BE2C (cell line): ENCODE measurements at places on chromosomes 7 and 10.

DNA sequence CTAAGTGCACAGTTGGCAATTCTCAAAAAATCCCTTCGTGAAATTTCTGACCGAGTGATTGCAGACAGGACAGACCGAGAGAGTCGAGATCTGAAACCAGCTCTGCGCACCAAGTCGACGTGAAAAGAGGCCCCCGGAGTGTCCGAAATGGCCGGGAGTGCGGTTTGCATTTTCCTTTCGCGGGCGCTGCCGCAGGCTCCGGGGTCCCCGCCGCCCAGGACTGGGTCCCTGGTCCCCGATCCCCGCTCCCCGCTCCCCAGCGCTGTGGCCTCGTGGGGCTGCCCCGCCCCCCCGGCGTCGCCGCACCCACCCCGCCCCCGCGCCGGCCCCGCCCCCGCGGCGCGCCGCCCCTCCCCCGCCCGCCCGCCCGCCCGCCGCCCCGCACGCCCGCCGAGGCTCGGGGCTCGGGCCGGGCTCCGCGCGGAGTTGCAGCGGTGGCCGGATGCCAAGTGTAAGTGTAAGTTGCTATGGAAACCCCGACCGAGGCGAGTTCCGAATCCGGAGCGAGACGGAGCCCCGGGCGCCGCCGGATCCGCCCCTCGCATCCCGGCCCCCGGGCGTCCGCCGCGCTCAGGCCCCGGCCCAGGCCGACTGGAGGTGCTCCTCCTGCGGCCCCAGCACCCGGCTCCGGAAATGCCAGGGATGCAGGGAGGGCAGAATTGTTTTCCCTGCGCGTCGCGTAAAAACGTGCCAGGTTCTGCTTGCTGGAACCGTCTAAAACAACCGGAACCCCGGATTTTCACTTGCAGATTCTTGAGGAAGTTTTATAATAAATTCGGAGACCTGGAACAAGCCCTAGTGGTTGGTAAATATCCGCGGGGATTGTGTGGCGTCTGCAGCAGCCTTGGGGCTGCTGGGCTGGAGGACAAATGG is 4.6 kb downstream of the BMI1 start:
- DNase-seq, result peak; percentile 74

DNA sequence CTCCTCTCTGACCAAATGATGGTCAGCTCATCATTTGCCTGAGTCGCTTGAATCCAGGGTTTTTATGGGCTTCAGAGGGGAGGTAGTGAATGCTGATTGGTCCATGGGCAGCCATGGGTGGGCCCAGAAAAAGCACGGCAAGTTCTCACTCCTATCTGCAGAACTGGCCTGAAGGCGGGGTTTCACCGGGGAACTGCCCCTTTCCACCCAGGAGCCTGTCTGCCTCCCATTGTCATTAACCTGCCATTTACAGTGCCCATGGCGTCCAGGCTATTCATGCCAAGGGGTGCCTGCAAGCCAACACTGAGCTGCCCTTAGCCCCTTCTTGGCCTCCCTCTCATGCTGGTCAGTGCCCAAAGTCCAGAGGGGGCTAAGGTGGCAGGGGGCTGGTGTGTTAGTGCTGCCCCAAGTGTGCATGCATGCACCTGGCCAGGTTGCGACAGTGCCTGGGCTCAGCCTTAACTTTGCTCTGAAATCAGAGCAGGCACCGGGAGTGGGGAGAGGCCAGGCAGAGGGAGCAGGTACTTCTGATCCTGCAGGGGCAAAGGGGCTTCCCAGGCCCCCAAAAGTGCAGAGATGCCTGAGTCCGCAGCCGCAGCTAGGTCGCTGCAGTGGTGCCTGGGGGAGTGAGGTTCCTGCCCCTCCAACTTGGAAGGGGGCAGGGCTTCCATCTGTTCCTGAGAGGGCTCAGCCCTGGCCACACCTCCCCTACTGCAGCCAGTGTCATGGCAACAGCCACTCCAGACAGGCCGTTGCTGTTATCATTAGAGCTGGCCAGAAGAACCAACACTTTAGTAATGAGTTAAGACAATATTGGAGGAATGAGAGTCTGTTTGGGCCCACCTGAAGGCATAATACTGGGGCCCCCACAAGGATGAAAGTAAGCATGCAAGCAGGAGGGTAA is 561.6 kb downstream of the GRM8 start:
- DNase-seq, result no peak

- DNase-seq, result peak; percentile 10
These were observed 34.6 kb downstream of the VTI1A start for GRCh38 chr10:112481602-112482001.

- no peak for DNase-seq
These were observed 374.3 kb downstream of the RPS24 start for GRCh38 chr10:78407966-78408365.

DNA sequence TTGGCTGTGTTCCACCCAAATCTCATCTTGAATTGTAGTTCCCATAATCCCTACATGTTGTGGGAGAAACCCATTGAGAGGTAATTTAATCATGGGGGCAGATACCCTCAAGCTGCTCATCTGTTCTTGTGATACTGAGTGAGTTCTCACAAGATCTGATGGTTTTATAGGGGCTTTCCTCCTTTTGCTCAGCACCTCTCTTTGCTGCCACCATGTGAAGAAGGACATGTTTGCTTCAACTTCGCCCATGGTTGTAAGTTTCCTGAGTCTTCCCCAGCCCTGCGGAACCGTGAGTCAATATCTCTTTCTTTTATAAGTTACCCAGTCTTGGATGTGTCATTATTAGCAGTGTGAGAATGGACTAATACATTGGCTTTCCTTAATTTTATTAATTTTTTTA is 527.8 kb downstream of the MDFIC start:
- DNase-seq, result no peak

DNA sequence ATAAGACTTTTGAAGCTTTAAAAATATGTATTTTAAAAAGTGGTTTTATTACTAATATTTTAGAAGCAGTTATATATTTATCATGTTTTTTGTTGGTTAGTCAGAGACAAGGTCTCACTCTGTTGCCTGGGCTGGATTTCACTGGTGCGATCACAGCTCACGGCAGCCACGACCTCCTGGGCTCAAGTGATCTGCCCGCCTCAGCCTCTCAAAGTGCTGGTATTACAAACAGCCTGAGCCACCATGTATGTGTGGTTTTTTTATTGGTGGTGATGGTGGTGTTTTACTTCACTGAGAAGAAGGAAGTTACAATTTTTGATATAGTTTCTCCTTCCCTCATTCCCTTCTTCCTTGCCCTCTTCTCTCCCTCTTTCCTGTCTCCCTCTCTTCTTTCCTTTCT is 13.4 kb downstream of the NHLRC2 start:
- DNase-seq, result no peak

DNA sequence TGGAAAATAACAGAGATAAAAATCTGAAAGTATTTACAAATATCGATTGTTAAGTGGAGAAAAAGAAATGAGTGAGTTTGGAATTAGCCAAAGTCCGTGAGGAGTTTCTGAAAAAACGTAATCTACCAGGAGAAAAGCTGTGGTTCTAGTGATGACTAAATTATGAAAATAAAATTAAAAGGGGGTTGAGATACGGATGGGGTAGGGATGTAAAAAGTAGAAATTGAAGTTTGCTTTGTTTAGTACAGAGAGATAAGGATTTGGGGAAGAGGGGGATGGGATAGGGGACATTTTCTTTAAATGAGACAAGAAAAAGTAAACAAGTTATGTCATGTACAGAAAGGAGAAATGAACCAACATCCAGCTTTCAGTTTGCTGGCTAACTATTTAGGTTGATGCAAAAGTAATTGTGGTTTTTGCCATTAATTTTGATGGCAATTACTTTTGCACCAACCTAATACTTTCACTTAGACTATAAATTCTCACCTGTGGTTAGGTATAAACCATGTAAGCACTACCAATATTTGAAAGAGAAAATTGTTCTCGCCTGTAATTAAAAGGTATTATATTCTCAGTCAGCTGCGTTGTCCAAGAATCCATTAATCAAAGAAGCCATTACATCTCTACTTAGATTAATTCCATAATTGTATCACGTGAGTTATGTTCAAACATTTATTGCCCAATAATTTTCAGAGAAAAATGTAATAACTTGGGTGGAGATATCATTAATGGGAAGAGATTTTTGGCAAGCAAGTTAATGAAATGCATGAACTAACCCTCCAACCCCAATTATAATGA is 143.0 kb upstream of the NRP1 start:
- DNase-seq, result no peak

- no peak for DNase-seq
These were observed 77.3 kb upstream of the RPA3 start for GRCh38 chr7:7795630-7796121.

- peak; percentile 55 for DNase-seq
These were observed 6.6 kb downstream of the TTYH3 start for GRCh38 chr7:2638224-2638991.

- DNase-seq, result no peak
These were observed 7.1 kb upstream of the TLX1 start for GRCh38 chr10:101123815-101124617.

DNA sequence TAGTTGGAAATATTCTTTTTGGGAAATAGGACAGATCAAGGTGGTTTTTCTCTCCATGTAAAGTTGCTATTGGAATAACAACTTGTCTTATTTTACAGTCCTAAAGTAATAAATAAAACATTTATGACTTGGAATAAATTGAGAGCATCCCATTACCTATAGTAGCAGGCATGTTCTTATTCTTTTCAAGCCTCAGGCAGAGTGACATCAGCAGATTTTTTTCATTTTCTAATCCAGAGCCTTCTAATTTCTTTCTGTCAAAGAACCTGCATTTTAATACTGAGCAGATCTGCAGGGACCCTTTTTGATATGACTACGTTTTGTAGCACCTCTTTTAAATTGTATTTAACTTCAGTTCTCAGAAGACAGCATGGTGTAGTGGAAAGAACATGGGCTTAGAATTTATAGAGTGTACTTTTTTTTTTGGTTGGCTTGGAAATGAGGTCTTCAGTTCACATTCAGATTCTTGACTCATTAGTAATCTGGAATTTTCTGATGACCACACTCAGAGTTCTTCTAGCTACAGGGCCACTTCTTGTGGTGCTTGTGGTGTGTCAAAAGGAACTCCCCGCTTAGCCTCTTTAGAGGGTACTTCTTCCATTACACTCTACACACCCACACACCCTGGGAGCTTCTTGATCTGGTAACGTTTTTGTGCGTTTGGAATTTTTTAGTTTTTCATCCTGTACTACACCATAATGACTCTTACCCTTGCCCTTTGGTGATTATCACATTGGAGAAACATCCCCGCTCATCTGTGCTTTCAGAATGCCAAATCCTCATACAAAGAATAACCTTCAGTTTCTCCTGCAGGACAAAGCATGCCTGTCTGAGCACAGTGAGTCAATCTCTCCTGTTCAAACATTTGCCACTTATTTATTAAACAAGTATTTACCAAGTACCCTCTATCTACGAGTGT is 34.6 kb downstream of the AGK start:
- DNase-seq, result no peak

GRCh38 chr10:106631016-106631702 is 533.3 kb downstream of the SORCS1 start:
- no peak for DNase-seq

- DNase-seq, result no peak
These were observed 51.4 kb downstream of the BTAF1 start for GRCh38 chr10:91974960-91975359.

GRCh38 chr7:138316421-138317043 is 143.5 kb upstream of the TRIM24 start:
- no peak for DNase-seq

- no peak for DNase-seq
These were observed 111.6 kb downstream of the FAM53B start for GRCh38 chr10:124632566-124632965.

DNA sequence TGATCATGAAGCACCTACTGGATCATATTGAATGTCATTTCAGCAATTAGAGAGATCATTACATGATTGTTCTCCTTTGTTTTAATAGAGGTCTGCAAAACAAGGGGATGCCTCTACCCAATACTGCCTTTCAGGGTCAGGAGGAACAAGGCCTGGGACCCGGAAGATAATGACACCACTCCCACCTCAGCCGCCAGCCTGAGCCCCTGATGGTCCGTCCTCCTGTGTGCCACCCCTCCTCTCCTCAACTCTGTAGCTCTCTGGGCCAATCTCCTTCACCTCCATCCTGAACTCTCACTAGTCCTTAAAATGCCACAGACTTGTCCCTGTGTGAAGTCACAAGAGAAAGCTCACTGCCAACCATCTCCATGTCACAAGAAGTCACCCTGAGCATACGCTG is 38.0 kb downstream of the KCNMA1 start:
- DNase-seq, result no peak

GRCh38 chr10:84924131-84924530 is 595.7 kb downstream of the CCSER2 start:
- DNase-seq, result no peak

GRCh38 chr10:35758076-35758475 is 116.0 kb upstream of the FZD8 start:
- no peak for DNase-seq

- DNase-seq, result no peak
These were observed 479.7 kb downstream of the KIF20B start for GRCh38 chr10:90180886-90181691.

- DNase-seq, result no peak
These were observed 68.0 kb upstream of the CDCA7L start for GRCh38 chr7:22013711-22014110.

- no peak for DNase-seq
These were observed 76.5 kb upstream of the DDC start for GRCh38 chr7:50641442-50642405.

GRCh38 chr10:17181110-17181509 is 20.4 kb downstream of the TRDMT1 start:
- no peak for DNase-seq

GRCh38 chr10:67878133-67878532 is 6.3 kb upstream of the SIRT1 start:
- no peak for DNase-seq

DNA sequence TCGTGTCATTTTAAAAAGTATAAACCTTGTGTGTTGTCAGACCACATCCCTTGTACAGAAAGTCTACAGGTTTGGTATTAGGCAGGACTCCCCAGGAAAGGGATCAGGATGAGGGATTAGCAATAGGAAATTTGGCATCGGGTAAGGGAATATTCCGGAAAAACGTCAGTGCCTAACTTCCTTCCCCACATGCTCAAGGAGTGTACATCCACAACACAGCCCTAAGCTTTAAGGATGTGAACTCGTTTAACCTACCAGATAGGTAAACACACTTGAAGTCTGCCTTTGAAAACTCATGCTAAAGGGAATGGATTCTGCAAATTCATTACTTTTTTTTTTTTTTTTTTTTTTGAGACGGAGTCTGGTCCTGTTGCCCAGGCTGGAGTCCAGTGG is 194.9 kb downstream of the SKIDA1 start:
- DNase-seq, result no peak

DNA sequence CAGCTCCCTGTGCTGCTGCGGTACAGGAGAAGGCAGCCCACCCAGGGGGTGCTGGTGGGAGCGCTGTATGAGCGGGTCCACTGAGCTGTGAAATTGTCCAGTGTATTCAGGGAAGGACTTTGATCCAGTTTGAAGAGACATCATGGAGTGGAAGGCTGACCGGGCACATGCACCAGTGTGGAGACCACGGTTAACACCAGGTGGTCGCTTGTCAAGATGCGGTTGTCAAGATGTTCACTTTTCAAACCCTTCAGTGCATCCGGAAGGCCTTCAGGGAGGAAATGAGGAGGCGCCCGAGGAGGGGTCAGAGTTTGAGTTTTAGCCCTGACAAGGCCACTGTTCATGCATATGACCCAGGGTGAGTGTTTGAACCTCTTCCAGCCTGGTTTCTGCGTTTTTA is 6.1 kb downstream of the DOCK1 start:
- no peak for DNase-seq

GRCh38 chr10:103814626-103815370 is 40.6 kb downstream of the SH3PXD2A start:
- no peak for DNase-seq

- DNase-seq, result no peak
These were observed 4.1 kb upstream of the CTBP2 start for GRCh38 chr10:125164421-125164820.

- peak; percentile 88 for DNase-seq
These were observed at the start of gene CC2D2B for GRCh38 chr10:95907456-95908253. Gene CC2D2B, plus strand, starts transcription at chr10:95907975. Its CDS starts 3,349 bp downstream, at chr10:95911324.
